Activated T-helper 17 cell treated with anti-CD3 and anti-CD28 coated beads, Interleukin-2, amount 50 U/mL, for 72 hours (primary cell): ENCODE measurements at places on chromosomes 12 and 14.

DNA sequence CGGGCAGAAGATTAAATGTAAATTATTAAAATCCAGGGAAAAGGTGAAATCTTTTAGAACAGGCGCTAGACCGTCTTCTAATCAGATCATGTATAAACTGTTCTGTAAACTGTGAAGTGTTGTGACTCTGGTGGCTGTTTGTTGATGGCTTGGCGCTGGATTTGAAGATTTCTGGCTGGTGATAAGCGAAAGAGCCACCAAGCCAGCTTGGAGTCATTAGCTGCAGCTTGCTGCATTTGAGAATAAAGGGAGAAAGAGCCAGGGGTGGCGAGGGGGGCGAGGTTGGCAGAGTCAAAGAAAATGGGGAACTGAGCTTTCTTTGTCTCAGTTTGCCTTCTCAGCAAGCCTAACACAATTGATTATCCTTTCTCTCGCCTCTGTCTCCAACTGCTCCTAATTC lies 8.0 kb downstream of the SYNDIG1L start:
- ATAC-seq: no peak

GRCh38 chr12:83016991-83017390 lies 330.3 kb downstream of the TMTC2 start:
- no peak for ATAC-seq

GRCh38 chr12:56469007-56469930 lies 891 bp downstream of the SPRYD4 start:
- ATAC-seq: no peak

DNA sequence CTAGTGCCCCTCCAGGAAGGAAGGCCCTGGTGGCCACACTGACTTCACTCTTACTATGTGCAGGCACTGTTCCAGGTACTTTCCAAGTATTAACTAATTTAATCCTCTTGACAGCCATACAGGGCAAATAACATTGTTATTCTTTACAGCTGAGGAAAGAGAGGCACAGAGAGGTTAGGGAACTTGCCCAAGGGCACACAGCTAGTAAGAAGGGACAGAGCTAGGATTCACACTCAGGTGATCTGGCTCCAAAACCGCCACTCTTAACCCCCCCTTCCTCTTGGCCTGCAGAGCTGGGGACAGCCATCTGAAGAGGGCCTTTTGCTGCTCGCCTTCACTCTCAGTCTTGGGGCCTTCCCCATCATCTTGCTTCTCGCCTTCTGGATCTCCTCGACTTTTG lies 4.0 kb downstream of the JDP2 start:
- no peak for ATAC-seq

- no peak for ATAC-seq
Measured at GRCh38 chr12:29113101-29113500, 36.0 kb upstream of the FAR2 start.

DNA sequence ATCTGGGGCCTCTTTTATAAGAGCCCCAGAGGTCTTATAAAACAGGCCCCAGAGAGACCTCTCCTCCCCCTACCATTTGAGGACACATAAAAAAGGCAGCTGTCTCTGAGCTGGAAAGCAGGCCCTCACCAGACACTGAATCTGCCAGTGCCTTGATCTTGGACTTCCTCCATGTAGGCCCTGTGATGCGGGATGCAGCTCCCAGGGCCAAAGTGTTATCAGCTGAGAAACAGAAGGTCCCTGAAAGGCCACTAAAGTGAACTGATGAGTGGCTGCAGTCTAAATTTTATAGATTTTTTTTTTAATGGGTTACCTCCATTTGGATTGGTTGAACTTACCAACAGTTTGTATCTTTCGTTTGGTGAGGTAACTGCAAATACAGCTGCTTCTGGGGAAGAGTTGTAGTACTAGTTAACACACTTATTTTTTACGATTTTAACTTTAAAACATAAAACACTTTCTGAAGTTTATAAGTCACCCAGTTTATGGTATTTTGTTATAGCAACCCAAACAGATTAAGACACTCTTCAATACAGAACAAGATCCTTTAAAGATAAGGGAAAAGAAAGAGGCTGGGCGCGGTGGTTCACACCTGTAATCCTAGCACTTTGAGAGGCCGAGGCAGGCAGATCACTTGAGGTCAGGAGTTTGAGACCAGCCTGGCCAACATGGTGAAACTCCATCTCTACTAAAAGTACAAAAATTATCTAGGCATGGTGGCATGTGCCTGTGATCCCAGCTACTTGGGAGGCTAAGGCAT lies 5.6 kb upstream of the GUCY2C start:
- ATAC-seq: no peak

- peak; percentile 66 for ATAC-seq
Measured at GRCh38 chr14:86035882-86036281, 505.9 kb downstream of the FLRT2 start.

DNA sequence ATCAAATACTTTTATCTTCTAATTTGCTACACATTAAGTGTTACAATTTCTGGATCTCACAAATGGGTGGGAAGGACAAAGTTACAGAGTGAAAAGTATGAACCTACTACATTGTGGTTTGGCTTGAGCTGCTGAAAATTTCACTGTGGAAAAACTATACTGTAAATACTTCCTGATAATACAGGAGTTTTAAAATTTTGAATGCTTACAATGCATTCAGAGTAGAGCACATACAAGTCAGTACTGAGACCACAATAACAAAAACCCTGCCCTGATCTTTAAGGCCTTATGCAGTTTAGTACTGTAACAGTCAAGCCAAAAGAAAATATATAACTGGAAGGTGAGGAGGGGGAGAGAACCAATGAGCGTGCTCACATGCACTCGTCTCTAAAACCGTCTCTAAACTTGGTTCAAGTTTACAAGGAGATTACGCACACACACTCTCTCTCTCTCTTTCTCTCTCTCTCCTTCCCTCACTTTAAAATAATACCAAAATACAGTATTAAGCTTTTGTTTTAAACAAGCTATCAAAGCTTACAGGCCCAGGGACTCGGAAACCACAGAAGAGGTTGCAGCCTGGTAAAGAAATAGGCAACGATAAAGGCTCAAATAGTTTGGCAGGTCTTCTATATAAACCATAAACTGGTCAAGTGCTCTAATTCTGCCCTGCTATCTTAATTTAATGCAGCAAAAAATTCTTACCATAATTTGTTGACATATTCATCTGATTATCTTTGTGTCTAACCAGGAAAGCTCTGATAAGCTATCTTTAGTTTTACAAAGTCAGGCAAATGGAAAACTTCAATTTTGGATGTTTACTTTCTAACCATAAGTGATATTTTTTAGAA lies 58.0 kb downstream of the ATF7 start:
- ATAC-seq: no peak

GRCh38 chr12:94074216-94074979 lies 74.0 kb upstream of the PLXNC1 start:
- ATAC-seq: no peak

DNA sequence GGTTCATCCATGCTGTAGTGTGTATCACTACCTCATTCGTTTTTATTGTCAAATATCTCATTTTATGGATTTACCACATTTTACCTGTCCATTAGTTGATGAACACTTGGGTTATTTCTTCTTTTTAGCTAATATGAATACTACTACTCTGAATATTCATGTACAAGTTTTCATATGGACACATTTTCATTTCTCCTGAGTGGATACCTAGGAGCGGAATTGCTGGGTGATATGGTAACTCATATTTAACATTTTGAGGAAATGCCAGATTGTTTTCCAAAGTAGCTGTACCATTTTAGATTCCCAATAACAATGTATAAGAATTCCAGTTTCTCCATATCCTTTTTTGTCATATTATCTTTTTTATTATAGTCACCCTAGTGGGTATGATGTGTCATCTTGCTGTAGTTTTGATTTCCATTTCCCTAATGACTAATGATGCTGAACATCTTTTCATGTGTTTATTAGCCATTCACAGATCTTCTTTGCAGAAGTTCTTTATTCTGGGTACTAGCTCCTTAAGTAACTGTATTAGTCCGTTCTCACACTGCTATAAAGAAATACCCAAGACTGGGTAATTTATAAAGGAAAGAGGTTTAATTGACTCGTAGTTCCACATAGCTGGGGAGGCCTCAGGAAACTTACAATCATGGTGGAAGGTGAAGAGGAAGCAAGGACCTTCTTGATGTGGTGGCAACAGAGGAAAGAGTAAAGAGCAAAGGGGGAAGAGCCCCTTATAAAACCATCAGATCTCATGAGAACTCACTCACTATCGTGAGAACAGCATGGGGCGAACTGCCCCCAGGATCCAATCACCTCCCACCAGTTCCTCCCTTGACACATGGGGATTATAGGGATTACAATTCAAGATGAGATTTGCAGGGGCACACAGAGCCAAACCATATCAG lies 11.9 kb downstream of the NRDE2 start:
- peak; percentile 92 for ATAC-seq
